ENCODE measurements at places on chromosomes 2 and 18.

DNA sequence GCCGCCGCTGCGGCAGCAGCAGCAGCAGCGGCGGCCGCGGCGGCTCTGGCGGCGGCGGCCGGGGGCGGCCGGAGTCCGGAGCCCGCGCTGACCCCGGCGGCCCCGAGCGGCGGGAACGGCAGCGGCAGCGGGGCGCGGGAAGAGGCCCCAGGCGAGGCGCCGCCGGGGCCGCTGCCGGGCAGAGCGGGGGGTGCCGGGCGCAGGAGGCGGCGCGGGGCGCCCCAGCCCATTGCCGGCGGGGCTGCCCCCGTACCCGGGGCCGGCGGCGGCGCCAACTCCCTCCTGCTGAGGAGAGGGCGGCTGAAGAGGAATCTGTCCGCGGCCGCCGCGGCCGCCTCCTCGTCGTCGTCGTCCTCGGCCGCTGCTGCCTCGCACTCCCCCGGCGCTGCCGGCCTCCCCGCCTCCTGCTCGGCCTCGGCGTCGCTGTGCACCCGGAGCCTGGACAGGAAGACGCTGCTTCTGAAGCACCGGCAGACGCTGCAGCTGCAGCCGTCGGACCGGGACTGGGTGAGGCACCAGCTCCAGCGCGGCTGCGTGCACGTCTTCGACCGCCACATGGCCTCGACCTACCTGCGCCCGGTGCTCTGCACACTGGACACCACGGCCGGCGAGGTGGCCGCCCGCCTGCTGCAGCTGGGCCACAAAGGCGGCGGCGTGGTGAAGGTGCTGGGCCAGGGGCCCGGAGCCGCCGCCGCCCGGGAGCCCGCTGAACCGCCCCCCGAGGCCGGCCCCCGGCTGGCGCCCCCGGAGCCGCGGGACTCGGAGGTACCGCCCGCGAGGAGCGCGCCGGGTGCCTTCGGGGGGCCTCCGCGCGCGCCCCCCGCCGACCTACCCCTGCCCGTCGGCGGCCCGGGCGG, 646 bp downstream of the PHLPP1 start:
- peak; percentile 9 for DNase-seq

DNA sequence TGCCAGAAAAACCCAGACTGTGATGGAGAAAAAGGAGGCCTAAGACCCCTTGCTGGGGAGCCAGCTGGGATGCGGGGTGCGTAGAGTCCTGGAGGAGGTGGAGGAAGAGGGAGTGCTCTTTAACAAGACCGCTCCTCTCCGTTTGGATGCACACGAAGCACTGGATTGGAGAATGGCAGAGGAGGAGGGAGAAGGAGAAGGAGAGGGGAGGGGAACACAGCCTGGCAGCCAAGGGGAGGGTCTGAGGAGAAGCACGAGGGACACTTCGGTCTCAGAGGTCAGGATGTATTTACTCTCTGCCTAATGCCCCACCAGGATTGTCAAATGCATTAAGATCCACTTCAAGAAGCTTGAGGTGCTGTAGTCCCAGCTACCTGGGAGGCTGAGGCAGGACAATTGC, 42.0 kb upstream of the SLC35G4 start:
- DNase-seq, result no peak

- DNase-seq, result peak; percentile 2
These were observed 190.8 kb downstream of the ARHGAP28 start for GRCh38 chr18:6920099-6920955.

- DNase-seq, result no peak
These were observed 34.4 kb downstream of the MYCN start for GRCh38 chr2:15974565-15975260.

- DNase-seq, result no peak
These were observed 167.7 kb downstream of the MYO3B start for GRCh38 chr2:170345607-170346006.

- DNase-seq, result no peak
These were observed 143.4 kb upstream of the GPC1 start for GRCh38 chr2:240292035-240292574.

- DNase-seq, result no peak
These were observed 134.6 kb downstream of the CTIF start for GRCh38 chr18:48673456-48673852.

DNA sequence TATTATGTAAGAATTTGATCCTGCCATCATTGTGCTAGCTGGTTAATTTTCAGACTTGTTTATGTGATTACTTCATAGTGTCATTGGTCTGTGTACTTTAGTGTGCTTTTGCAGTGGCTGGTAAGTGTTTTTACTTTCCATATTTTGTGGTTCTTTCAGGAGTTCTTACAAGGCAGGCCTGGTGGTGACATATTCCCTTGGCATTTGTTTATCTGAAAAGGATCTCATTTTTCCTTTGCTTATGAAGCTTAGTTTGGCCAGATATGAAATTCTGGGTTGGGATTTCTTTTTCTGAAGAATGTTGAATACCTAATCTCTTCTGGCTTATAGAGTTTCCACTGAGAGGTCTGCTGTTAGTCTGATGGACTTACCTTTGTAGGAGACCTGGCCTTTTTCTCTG, 72.8 kb upstream of the MC4R start:
- no peak for DNase-seq

- no peak for DNase-seq
These were observed 601.9 kb upstream of the DDX18 start for GRCh38 chr2:117212562-117212961.

DNA sequence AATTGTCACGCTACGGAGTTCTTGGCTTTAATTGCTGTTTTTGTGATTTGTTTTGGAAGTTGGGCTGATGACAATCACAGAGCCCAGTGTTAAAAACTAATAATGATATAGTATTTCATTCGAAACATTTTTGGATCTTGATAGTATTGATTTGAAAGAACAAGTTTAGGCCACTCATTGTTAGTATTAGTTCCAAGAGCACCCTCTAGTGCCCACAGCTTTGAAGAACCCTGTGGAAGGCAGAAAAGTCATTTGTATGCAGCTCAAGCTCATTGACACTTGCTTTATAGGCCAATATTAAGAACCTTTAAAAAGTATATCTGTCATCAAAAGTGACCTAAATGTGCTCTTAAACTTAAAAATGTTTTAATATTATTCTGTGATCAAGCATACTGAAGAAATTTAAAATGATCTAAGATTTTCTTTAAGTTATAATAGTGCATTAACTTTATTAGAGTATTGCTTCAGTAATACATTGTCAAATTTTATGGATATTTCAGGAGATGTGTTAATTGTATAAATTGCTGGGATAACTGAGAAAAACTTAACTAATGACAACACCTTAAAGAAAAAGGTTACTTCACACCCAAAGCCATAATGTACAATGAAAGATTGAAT, 191.0 kb downstream of the GRB14 start:
- no peak for DNase-seq

DNA sequence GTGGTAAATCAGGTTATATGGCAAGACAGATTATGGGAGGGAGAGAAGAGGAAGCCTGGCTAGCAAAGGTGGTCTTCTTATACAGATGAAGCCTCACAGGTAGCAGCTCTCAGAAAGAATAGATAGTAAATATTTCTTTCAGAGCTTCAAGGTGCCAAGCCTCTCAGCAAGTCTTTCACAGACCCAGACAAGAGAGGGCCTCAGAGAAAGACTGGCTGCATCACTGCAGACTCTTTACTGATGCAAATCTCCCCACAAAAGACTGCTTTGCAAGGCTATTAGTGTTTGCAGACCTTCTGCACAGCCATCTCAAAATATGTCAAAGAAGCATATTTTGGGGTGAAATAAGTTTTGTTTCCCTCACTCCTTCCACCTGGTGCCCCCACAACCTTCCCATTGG, 372.4 kb upstream of the RND3 start:
- DNase-seq, result no peak

- DNase-seq, result no peak
These were observed 717.9 kb upstream of the SLC8A1 start for GRCh38 chr2:41169744-41170143.

DNA sequence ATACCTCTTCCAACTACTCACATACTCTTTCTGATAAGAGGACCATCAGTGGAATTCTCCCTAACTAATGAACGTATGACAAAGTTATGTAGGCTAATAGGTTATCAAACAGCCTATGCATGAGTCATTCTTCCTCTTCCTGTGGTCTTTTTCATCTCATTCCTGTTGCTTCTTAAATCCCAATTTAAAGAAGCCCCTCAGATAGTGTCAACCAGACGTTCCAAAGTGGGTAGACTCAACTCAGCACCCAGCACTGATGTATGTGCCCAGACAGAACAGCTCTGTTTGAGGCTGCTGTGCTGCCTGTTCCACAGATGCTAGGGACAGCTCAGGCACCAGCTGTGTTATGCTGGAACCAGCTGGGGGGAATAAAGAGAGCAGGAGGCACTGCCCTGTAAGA, 52.6 kb downstream of the CXCR4 start:
- no peak for DNase-seq

- no peak for DNase-seq
These were observed 50.1 kb downstream of the PGAP1 start for GRCh38 chr2:196876364-196876763.

DNA sequence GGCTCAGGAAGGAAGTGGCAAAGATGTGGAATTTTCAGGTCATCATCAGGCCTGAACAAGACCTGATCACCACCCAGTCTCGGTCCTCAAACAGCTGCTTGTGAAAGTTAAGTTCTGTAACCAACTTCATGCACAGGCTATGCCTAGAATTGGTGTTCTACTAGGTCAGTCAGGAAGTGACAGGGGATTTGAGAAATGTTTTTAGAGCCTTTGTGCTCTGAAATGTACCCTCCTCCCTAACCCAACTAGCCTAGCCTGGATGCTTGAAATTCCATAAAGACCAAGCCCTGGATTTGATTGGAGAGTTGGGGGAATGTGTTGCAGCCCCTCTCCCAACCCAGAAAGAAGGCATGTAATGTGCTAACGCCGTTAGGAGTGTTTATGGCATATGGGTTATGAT, 63.3 kb downstream of the TGOLN2 start:
- no peak for DNase-seq

GRCh38 chr2:220499225-220499624, 871.8 kb downstream of the SLC4A3 start:
- no peak for DNase-seq

DNA sequence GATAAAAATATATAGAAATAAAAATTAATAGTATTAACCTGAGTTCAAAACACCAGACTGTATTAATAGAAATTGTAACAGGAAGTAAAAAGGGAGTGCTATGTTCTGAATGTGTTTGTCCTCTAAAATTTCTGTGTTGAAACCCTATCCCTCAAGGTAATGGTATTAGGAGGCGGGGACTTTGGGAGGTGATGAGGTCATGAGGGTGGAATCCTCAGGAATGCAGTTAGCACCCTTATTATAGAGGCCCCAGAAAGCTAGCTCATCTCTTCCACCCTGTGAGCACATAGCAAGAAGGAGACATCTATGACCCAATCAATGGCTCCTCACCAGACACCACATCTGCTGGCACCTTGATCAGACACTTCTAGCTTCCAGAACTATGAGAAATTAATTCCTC, 124.5 kb downstream of the CMPK2 start:
- no peak for DNase-seq

GRCh38 chr2:68108120-68108519, 45.3 kb upstream of the C1D start:
- no peak for DNase-seq

GRCh38 chr2:52676056-52676455, 1091.5 kb upstream of the CHAC2 start:
- DNase-seq, result no peak

DNA sequence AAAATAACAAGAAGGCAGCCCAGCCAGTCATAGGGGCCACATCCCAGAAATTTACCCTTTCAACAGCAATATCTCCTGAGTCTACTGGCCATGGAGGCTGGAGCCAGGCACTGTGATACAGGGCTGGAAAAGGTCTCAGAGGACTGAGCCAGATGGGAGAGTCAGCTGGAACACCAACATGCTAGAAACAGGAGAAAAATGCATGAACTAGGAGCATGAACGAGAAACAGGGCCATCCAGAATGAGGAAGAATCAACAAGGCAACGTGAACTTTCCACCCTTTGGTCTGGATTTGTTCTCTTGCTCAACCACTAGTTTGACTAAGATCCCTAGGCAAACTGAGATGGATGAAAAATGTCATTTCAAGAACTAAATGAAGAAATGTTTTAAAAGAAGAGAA, 13.1 kb downstream of the PID1 start:
- DNase-seq, result no peak

GRCh38 chr2:103788389-103788788, 1026.6 kb downstream of the TMEM182 start:
- DNase-seq, result no peak

DNA sequence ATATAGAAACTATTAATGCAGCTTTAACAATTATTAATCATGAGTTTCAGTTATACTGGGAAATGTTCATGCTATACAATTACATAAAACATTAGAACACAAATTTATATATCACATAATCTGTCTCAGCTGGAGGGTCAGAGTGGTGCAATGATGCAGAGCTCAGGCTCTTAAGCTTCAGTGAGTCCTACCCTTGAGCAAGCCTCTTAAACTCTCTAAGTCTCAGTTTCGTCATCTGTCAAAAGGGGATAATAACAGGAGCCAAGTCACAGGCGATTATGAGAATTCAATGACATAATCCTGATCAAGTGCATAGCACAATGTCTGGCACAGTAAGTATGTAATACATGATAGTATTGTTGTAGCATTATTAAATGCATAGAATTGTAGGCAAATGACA, 46.0 kb downstream of the LAMA1 start:
- no peak for DNase-seq

DNA sequence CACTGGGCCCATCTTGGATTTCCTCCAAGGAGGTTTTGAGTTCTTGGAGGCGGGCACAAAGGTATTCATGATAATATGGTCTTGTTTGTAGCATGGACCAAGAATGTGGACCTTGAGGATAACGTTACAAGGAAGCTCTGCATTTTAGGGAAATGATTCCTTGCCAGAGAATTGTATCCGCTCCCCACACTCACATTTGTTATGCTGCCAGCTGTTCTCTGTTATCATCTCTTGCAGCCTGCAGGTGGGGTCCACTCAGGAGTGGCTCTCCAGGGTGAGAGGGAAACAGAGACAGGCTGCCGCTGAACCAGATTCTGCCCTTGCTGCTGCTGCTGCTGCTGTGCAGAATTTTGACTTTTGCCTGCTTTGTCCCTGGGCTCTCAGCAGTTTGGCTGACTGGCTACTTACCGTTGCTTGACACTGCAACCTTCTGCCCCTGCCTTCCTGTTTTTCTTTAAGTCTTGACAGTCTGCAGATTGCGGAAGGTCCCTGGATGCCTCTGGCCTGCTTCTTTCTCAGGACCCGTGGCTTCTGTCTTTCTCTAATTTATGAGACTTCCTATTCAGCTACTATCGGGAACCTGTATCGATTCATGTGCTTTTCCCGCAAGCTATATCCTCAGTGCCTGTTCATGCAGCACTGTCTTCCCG, 122.3 kb upstream of the DOCK10 start:
- DNase-seq, result no peak

- no peak for DNase-seq
These were observed 175.2 kb upstream of the NOL4 start for GRCh38 chr18:34399892-34400291.

GRCh38 chr18:51908598-51908944, 431.4 kb upstream of the DCC start:
- DNase-seq, result no peak

- DNase-seq, result no peak
These were observed 57.0 kb downstream of the PPP4R1 start for GRCh38 chr18:9557250-9557943.
